Bronchial smooth muscle cell (primary cell): ENCODE measurements at places on chromosomes 7 and 10. TPM values are rescaled to one million over a fixed set of nuclear protein-coding genes. Genes with fewer than 3 reads are reported as not detected.

Gene RABGEF1
- total RNA-seq = 31.4 and 43.6 TPM in 2 replicates

Gene DNA2
- total RNA-seq = 4.9 and 6.7 TPM in 2 replicates

Gene IGF2BP3
- total RNA-seq = 21.9 and 52.6 TPM in 2 replicates

Gene ACBD7
- total RNA-seq = 0.43 and 0.79 TPM in 2 replicates

Gene ELN
- 6.5 and 19.7 TPM in 2 replicates for total RNA-seq

Gene FAM25A
- total RNA-seq = not detected in 2 replicates

Gene PLEKHS1
- not detected in 2 replicates for total RNA-seq

Gene ARID5B
- total RNA-seq = 39.2 and 59.4 TPM in 2 replicates

Gene MRLN
- total RNA-seq = not detected in 2 replicates
